IPS DF 6.9 (cell line): ENCODE measurements at places on chromosomes 1 and 21.

- no peak for DNase-seq
These were observed 17.8 kb downstream of the HLCS start for GRCh38 chr21:36948686-36949085.

DNA sequence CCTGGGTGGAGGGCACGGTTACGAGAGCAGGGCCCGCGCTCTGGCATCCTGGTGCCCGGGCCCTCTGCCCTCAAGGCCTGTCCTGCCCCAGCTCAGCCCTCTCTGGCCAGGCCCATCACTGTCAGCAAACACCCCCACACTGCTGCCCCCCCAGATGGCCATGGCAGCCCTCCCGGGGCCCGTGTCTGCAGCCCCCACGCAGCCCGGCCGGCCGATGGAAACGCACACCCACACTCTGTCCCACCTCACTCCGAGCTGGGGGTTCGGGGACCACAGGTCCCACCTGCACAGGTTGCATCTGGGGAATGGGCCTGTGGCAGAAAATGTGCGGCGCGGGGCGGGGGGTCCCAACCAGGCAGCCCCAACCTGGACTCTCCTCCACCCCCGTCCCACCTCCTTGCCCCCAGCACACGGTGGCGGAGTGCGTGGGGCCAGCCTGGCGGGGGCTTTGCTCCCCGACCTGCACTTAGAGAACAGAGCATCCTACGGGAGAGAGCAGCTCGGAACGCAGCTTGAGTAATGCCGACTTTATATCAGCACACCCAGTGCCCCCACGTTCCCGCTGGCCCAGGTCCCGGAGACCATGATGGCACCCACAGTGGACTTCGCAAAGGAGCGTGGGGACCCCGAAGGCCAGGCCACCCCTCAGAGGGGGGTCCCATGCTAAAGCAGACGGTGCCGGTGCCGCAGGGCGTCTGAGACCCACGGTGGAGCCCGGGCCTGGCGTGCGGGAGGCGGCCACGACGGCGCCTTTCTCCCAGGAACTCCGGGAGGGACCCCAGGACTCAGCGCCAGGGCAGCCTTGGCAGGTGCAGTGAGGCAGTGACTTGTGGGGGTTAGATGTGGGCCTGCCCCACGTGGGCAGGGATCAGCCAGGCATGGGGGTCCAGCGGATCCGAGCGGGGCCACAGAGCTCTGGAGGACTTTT is 7.5 kb upstream of the RNF223 start:
- DNase-seq = no peak

DNA sequence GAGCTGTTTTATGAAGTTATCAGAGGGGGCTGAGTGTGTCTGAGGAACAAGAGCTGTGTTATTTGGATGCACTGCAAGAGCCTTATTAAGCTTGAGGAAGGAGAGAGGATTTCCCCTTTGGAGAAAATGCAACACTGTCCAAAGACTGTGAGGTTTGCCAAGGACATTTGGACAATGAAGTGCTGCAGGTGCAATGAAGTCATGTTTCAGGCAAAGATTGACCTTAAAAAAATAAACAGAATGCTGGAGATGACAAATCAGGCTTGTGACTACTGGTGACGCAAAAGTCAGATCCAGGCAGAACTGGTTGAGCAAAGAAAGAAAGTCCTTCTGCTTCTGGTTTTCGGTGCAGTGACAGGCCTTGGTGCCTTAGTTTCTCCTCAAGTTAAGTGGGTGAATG is 125.2 kb upstream of the KIAA0040 start:
- DNase-seq = no peak

DNA sequence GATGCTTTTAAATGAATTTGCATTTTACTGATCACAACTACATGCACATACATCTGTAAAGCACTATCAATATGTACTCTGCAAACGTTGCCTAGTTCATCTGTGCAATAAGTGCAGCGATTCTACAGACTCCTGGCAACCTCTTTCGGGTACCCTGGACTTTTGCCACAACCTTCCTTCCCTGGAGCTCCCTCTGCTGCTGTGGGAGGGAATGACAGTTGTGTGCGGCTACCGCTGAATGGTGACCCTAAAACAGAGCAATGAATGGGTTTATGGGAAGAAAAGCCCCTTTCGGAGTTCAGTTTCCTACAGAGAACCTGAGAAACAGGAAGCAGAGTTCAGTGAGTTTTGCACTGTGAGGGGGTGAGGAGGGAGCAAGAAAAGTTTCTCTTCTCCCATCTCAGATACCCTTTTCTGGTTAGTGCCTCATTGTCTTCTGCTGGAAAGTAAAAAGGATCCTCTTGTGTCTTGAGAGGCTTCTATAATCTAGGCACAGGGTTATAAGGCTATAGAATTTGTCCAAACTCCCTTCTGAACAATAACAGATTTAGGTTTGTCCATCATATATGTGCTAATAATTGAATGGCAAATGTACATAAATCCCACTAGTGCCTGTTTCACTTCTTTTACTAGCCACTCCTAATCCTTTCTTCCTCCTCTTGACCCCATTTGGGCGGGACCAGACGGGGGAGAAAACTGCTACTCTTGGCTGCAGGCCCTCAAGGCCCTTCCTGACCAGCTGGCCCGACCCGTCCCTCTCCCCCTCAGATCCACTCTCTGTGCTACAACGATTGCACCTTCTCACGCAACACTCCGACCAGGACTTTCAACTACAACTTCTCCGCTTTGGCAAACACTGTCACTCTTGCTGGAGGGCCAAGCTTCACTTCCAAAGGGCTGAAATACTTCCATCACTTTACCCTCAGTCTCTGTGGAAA is 19.8 kb upstream of the SARS1 start:
- DNase-seq = no peak

DNA sequence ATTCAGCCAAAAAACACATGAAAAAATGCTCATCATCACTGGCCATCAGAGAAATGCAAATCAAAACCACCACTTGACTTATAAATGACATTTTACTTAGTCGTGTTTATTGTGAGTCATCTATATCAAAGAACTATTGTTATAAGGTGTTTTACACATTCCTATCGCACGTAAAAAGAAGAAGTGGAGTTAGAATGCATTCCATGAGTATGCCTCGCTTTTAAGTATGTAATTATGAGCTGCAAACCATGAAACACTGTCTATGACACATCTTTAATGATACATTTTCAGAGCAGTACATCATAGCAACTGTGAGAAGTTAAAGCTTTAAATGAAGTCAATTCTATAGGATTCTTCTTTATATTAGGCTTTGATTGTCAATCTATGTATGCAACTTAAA is 614.3 kb upstream of the ADAMTS5 start:
- no peak for DNase-seq

DNA sequence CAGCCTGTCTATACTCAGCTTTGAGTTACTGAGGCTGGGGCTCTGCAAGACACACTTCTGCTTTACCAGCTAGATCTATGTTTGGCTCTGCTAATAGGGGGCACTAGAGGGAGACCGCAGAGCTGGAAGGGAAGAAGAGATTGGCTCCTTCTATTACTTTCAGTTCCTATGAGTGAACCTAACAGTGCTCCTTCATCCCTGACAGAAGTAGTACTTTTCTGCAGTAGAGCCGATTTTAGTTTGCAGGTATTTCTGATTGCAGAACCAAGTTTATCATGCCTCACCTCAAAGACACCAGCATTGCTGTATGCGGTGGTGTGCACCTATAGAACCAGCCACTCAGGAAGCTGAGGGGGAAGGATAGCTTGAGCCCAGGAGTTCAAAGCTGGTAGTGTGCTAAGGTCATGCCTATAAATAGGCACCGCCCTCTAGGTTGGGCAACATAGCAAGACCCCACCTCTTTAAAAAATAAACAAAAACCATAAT is 5.7 kb upstream of the ZDHHC18 start:
- DNase-seq = no peak

GRCh38 chr1:228093050-228093906 is 9.8 kb downstream of the C1orf35 start:
- DNase-seq = no peak

- no peak for DNase-seq
These were observed 2.9 kb downstream of the KRTAP10-7 start for GRCh38 chr21:44603109-44603875.

- no peak for DNase-seq
These were observed 228.8 kb downstream of the HHAT start for GRCh38 chr1:210557426-210558077.

DNA sequence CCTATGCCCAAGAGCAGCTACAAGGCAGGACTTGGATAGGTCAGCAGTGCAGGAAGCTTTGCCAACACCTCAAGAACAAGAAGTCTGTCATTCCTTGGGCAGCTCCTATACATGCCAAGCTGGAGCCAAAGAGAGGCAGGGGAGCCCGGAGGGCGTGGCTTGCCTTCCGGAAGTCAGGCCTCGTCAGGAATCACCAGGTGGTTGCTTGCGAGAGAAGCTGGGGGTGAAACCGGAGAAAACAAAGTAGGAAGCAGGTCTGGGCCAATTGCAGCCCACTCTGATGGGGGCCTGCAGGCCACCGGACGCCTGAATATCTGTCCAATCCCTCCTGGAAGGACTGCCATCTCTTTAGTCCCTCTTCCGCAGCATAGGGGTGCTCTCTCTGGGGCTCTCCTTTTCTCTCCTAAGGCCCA is 794 bp upstream of the FAM76A start:
- no peak for DNase-seq

DNA sequence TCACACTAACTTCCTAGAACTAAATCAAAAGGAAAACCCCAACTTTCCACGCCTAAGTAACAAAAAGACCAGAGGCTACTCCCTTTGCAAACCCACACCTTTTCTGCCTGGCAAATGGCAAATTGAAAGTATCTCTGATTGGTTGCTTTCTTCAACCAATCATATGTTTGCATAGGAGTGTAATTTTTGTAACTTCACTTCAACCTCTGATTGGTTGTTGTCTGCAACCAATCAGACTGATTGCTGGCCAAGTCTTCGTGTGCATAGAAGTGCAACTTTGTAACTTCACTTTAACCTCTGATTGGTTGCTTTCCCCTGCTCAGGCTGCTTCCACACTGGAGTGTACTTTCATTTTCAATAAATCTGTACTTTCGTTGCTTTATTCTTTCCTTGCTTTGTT is 36.9 kb upstream of the PADI2 start:
- DNase-seq = no peak

- DNase-seq = no peak
These were observed 11.1 kb downstream of the TNFSF18 start for GRCh38 chr1:173039626-173040025.

GRCh38 chr1:222784371-222784770 is 30.5 kb upstream of the DISP1 start:
- no peak for DNase-seq

- DNase-seq = no peak
These were observed 41.1 kb downstream of the INPP5B start for GRCh38 chr1:37905727-37906126.

DNA sequence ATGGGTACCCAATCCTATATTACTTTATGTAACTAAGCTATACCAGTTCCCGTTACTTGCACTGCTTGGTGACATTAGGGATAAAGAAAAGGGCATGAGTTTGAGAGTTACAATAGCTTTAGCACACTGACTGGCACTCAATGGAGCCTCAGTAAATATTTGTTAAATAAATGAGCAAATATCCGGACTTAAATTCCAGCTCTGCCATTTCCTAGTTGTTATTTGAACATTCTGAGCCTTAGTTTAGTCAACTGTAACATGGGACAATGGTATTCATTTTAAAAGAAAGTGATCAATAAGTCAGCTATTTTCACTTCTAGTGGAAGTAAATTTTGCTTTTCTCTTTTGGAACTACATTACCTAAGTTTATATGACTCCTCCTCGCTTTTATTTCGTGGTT is 198.7 kb downstream of the ZC3H11B start:
- DNase-seq = no peak

- no peak for DNase-seq
These were observed 30.1 kb upstream of the KIF26B start for GRCh38 chr1:245124644-245125043.

- DNase-seq = no peak
These were observed 338.6 kb upstream of the SNX7 start for GRCh38 chr1:98322966-98323365.

DNA sequence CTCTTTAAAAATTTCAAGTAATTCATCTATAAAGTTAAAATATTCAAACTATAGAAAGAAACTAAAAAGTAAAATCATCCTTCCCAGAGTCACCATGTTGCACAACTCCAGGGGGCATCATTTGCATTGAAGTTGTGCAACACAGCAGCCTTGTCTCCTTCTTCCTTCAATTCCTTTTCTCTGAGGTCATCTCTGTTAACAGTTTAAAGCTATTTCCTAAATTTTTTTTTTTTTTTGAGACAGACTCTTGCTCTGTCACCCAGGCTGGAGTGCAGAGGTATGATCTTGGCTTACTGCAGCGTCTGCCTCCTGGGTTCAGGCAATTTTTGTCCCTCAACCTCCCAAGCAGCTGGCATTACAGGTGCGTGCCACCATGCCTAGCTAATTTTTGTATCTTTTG is 7.1 kb downstream of the RHBG start:
- no peak for DNase-seq

GRCh38 chr1:206662396-206663092 is 22.2 kb upstream of the MAPKAPK2 start:
- no peak for DNase-seq

DNA sequence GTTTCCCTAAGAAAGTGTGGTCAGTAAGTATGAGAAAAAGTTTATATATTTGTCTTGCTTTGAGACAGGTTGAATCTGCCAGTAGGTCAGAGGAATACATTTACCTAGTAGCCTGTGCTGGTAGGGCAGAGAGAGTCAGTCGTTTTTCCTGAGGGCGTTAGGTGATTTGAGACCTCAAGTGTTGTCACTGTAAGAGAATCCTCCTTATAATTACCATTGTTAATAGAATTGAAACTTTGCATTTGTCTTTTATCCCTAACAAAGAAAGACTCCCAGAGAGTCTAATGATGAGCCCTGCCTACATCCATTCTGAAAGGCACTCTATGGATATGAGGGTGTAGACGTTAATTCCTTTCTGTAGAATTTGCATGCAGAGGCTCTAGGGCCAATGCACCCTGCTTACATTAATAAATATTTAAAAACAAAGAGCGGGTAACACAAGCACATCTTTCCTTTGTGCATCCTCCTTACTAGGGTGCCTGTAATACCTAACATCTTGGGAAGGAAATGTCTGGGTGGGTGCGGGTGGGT is 16.4 kb downstream of the PBX1 start:
- DNase-seq = no peak

- no peak for DNase-seq
These were observed 597.6 kb downstream of the ADGRL2 start for GRCh38 chr1:82398357-82398756.

- DNase-seq = no peak
These were observed 7.9 kb downstream of the SORT1 start for GRCh38 chr1:109389638-109390341.

GRCh38 chr1:203435615-203436014 is 40.0 kb upstream of the PRELP start:
- DNase-seq = no peak

GRCh38 chr1:29488086-29488793 is 251.9 kb downstream of the PTPRU start:
- no peak for DNase-seq

- DNase-seq = no peak
These were observed 9.4 kb downstream of the UTP11 start for GRCh38 chr1:38021969-38022368.
